ENCODE measurements at places on chromosomes 13 and 19.
A peak's percentile ranks its signal among the peaks of the same experiment; 100 is the strongest.

- no peak for DNase-seq
These were observed 155.0 kb downstream of the RAP2A start for GRCh38 chr13:97588993-97589392.

- DNase-seq: no peak
These were observed 358.3 kb downstream of the KLF5 start for GRCh38 chr13:73417012-73417615.

GRCh38 chr19:49142866-49143335 lies 12.3 kb downstream of the HRC start:
- DNase-seq: peak; percentile 58

DNA sequence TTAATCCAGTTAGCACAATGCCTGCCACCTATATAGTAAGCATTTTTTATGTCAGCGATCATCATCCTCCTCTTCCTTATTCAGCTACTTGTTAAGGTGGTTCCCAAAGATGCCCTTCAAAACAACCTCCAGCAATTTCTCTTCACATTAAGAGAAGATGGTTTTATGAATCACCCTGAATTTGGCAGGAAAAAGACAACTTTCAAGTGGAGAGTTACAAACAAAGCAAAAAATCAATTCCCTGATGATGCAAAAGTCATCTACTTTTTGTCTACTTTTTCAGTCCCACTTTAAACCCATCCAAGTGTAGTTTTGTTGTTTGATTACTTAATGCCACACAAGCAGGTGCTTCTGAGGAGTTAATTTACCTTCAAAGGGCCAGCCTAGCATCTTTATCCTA lies 139.1 kb upstream of the SERP2 start:
- no peak for DNase-seq

GRCh38 chr13:57739543-57740190 lies 108.1 kb downstream of the PCDH17 start:
- DNase-seq: no peak

GRCh38 chr19:42261763-42262162 lies 6.8 kb upstream of the ERF start:
- DNase-seq: no peak

DNA sequence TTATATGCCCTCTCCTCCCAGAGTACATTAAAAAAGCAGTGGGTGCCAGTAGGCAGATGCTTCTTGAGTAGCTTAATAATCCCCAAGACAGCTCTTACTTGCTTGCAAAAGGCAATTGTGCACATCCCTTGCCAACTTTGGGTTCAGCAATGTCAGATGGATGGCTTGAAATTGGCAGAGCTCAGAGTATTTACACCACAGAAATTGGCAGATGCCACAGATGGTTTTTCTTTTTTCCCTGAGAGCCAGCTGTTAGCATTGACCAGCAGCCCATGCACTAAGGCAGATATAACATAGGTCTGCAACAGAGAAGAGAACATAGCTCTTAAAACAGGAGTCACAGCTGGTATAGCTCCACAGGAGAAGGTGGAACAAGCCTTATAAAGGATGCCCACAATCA lies 18.4 kb upstream of the RNASEH2B start:
- DNase-seq: no peak

- DNase-seq: no peak
These were observed 222.2 kb downstream of the MYO16 start for GRCh38 chr13:108851660-108852059.

DNA sequence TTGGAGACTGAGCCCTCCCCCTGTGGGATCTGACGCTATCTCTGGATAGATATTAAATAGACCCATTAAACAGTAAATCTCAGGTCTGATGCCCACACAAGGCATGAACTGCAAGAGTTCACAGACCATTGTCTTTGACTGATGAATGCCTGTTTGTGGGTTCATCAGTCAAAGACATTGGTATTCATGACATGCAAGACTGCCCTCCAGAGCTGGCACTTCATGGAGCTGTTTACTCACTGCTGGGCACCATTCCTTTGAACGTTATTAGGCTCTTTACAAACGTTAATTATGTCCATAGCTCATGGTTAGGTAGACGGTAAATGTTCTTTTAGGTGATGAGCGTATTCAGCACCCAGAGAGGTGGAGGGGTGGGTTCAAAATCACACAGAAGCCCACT lies 111.8 kb upstream of the PABPC3 start:
- no peak for DNase-seq

- DNase-seq: no peak
These were observed 1185.7 kb upstream of the SLC10A2 start for GRCh38 chr13:104251931-104252330.

- no peak for DNase-seq
These were observed 118.0 kb downstream of the TSHZ3 start for GRCh38 chr19:31231237-31231636.

GRCh38 chr19:3722443-3723109 lies 14.4 kb downstream of the TJP3 start:
- DNase-seq: no peak

GRCh38 chr13:49836516-49836915 lies 44.0 kb upstream of the KPNA3 start:
- DNase-seq: no peak

- DNase-seq: no peak
These were observed 32.3 kb downstream of the GNG7 start for GRCh38 chr19:2670217-2670616.

- no peak for DNase-seq
These were observed 13.1 kb downstream of the SETDB2 start for GRCh38 chr13:49457221-49457620.

DNA sequence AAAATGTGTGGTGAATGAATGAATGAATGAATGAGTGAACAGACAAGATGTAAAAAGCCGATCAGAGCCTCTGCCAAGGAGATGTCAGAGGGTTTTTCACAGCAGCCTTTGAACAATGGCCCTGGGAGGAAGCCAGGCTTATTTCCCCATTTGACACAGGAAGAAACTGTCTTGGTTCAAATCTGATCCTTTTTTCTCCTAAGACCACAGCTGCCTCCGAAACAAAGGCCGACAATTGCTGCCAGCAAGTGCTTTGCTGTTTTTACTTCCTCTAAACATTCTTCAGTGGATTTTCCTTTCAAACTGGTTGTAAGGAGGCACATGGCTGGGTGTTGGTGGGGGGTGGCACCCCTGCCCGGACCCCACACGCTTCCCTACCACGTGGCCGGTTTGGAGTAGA lies 44.2 kb upstream of the HOMER3 start:
- DNase-seq: no peak

DNA sequence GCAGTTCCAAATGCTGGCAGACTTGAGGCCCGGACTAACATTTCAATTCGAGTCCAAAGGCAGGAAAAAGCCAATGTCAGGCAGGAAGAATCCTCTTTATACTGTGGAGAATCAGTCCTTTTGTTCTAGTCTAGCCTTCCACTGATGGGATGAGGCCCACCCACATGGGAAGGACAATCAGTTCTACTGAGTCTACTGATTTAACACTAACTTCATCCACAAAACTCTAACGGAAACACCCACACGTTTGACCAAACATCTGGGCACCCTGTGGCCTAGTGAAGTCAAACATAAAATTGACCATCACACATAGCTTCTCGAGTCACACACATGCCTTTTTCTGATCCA lies 100.3 kb downstream of the UBL3 start:
- no peak for DNase-seq

- no peak for DNase-seq
These were observed 39.0 kb downstream of the RNASEH2B start for GRCh38 chr13:50948601-50949000.

GRCh38 chr13:31015199-31015598 lies 82.7 kb downstream of the TEX26 start:
- no peak for DNase-seq

GRCh38 chr13:38385153-38385891 lies 35.7 kb downstream of the UFM1 start:
- no peak for DNase-seq

GRCh38 chr13:53873558-53873957 lies 844.9 kb downstream of the OLFM4 start:
- no peak for DNase-seq

DNA sequence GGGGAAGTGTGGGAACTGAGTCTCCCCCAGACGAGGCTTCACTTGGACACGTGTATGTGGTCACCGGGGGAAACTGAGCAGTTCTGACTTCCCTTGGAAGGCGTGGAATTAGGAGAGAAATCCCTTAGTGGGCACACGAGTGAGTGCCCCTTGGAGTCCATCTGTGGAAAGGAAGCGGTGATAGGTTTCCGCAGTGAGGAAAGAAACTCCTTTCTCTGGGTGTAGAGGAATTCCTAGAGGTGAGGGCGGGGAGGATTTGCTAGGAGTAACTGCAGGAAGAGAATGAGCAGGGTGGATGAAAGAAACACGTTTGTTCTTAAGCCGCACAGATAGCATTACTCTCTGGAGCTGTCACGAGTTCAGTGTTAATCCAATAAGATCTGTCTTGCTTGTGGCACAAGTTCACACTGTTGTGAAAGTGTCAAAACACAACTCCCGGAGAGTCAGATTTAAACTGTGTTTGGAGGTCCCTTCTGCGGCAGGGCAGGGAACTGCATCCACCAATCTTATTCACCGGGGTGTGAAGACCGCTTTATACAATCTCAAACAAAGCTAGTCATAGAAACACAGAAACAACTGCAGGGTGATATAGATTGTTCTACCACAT lies 1.2 kb downstream of the KL start:
- no peak for DNase-seq

- peak; percentile 52 for DNase-seq
These were observed 13.8 kb downstream of the OR7D4 start for GRCh38 chr19:9205501-9206113.

Measured in stimulated activated CD8-positive, alpha-beta memory T cell treated with anti-CD3 and anti-CD28 coated beads, Interleukin-4, amount 100 ng/mL, for 24 hours (primary cell).